ENCODE measurements at places on chromosomes 1 and 21.

- peak; percentile 65 for DNase-seq
Measured at GRCh38 chr1:192626366-192627179, 9.4 kb upstream of the RGS13 start.

DNA sequence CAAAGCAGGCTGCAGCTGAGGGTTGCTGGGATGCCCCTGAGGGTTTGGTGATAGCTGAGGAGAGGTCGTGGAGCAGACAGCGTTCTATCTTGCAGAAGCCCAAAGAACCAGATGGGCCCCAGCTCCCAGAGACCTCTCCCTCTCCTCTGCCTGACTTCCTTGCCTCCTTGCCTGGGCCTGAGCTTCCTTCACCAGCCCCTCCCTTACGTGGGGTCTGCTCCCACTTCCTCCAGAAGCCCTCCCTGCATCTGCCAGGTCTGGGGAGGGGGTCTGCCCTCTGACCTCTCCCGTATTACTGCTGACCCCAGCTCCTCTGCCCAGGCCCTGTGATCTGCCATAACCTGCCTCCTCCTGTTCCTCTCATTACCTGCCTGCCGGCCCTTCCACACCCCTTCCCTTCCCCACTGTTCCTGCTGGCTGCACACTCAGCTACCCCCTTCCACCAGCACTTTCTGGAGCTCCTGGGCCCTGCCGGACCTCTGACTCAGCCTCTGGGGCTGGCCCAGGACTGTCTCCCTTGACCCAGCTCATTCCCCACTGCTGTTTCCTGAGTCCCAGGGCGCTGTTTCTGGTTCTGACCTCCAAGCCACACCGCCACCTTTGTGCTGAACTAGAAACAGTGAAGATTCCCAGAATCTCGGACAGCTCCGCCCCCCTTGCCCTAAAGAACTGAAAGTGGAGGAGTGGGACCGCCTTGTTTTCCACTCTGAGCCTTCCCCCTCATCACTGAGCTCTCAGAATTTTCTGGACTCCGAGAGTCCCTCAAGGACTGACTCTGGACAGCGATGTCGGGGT lies 237.7 kb upstream of the C1orf174 start:
- no peak for DNase-seq

- DNase-seq = peak; percentile 33
Measured at GRCh38 chr1:78145105-78145580, 99.4 kb downstream of the GIPC2 start.

DNA sequence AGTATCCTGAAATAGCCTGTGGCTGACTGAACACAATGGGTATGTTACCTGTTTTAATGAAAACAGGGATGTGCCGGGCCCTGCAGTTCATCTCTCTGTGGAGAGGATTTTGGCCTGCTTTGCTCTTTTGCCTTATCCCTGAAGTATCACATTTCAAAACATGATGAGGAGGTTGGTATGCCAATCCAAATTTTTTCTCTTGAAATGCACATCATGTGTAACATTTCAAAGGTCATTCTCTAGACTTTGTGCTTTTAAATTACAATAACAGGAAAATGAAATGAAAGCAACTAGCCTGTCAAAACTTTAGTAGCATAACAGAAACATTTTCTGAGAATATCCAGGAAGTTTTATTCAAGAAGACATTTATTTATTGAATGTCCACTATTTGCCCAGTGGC lies 118.9 kb downstream of the SLC44A5 start:
- no peak for DNase-seq

- no peak for DNase-seq
Measured at GRCh38 chr1:209866201-209866600, 38.4 kb downstream of the UTP25 start.

- DNase-seq = no peak
Measured at GRCh38 chr1:59487335-59488031, 190.6 kb downstream of the FGGY start.
